ENCODE measurements at places on chromosomes 12 and 14.

GRCh38 chr12:25253371-25254068 lies 2.8 kb upstream of the KRAS start:
- ATAC-seq = no peak

DNA sequence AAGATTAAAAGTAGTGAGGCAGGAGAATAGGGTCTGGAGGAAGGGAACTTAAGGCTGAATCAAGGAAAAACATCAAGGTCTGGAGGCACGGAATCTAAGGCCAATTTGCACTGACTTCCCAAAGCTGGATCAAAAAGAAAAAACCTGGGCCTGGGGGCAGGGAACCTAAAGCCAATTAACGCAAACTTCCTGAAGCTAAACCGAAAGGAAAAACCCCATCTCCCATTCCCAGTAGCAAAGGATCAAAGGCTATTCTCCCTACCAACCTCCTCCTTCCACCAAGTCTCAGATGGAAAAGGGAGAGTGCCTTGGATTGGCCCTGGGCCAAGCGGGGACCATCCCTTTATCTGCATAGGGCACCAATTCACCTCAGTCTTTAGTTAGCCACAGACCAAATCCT lies 384.2 kb downstream of the GRIN2B start:
- ATAC-seq = no peak

GRCh38 chr12:47772094-47772660 lies 861 bp upstream of the SLC48A1 start:
- ATAC-seq = no peak

DNA sequence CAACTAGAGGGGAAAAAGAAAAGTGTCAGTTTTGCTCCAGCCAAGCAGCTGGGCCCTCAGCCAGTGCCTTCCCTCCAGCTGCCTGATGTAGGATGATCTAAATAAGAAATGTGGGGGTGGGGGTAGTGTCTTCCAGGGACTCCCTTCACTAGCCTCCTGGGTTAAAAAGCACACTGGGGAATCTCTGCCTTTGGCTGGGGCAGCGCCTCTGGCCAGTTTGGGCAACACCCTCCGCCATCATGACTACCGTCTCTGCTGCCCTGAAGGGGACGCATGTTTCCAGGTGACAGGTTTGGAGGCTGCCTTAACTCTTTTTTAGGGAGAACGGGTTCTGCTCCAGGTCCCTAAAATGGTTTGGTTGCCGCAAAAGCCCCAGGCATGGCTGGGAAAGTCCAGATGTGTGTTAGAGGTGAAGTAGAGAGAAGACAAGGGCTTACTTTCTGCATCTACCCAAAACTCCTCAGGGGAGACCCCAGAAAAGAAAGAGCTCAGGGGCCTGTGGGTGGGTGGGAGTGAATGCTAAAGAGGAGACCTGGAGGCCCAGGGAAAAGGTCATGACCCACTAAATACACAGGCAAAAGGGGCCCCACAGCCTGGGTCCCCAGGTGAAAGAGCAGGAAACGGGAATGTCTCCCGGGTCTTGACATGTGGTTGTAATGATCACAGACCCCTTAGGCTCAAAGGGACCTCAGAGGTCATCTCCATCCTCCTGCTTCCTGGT lies 132.8 kb upstream of the CCND2 start:
- no peak for ATAC-seq

GRCh38 chr12:110869026-110869425 lies 22.2 kb downstream of the CCDC63 start:
- ATAC-seq = no peak

Data from stimulated activated memory B cell treated with anti-CD40 and anti-IgM and Interleukin-4, amounts not matched to agents 10 μg/mL and 1 μg/mL and 100 μg/mL, for 72 hours (primary cell).